H54 (cell line): ENCODE measurements at places on chromosomes 13 and 19.

DNA sequence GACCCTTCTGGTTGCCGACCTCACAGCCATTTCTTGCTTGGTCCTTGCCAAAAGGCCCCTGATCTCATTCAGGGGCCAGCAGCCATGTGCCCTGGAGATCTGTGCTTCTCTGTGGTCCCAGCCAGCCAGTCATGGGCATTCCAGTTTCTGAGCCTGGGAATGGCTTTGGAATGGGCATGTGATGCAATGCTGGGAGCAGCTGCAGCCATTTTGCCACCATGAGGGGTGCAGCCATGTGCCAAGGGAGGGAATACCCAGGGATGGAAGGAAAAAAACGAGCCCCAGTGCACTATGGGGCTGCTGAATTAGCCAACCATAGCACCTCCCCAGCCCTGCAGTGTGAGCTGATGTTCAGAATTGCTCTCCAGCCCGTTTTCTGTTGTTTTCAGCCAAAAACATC is 26.3 kb downstream of the F2RL3 start:
- no peak for DNase-seq

GRCh38 chr19:40633207-40633606 is 32.0 kb downstream of the LTBP4 start:
- DNase-seq: no peak

DNA sequence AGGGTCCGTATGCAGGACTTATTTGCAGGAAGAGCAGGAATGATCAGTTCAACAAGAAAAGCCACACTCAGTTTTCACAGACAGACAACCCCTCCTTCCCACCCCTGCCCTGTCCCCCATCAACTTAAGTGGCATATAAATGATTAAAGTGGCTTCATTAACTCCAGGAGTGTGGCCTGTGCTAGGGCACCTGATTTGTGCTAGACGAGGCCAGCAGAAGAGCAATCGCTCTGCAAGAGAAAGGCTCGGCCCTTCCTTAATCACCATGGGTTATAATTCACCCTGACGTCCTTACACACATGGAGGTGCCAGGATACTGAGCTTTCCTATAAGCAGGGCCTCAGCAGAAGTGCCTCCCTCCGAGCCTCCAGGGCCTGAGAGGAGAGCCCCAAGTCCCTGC is 14.6 kb downstream of the C19orf12 start:
- DNase-seq: no peak

GRCh38 chr13:78045916-78046315 is 127.3 kb upstream of the EDNRB start:
- DNase-seq: no peak

GRCh38 chr13:97280478-97280877 is 58.3 kb downstream of the MBNL2 start:
- no peak for DNase-seq

- DNase-seq: no peak
Observed at GRCh38 chr19:35907377-35907745, 734 bp downstream of the TYROBP start.

DNA sequence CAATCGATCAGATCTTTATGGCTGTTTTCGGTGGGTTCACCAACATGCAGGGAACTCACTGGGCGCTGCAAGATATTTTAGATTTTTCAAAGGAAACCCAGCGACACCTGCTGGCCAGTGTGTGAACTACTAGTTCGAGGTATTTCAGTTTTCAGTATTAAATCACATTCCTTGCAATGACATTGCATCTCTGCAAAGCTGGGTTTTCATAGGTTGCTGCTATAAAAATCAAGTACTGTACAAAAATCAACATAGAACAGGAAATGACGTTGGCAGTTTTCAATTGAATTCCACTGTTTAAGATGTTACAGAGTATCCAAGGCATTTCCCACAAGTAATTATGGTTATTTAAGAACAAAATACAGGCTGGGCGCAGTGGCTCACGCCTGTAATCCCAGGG is 17.6 kb downstream of the LIG1 start:
- DNase-seq: peak; percentile 33

DNA sequence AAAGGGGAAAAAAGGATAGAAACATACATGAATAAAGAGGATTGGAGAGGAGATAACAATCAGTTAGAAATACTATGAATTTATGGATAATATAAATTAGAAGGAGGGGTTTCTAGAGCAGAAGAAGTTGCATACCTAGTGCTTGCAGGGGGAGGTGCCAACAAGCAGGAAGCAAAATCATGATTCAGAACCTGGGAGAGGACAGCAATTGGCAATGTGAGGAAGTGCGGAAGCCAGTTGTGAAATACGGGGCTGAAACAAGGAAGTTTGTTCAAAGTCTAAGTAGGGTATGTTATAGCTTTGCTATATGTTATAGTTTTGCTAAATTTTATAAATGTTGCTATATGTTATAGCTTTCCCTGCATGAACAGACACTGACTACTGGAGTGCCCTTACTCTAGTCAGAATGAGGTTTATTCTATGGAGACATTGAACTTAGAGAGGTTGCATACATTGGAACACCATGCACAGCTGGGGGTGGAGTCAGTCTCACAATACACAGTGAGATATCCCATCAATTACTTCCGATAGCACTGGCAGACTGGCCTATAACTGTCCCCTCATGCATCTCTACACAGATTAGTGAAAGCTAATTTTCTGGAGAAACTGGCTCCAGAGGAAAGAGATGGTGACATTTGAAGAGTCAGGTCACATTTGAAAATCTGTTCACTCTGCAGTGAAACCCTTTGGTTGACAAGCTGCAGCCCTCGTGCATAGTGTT is 92.1 kb downstream of the GPC6 start:
- DNase-seq: no peak

GRCh38 chr13:83386609-83387008 is 495.7 kb downstream of the SLITRK1 start:
- DNase-seq: no peak

GRCh38 chr13:76542176-76542575 is 344.0 kb downstream of the KCTD12 start:
- no peak for DNase-seq

- no peak for DNase-seq
Observed at GRCh38 chr19:3632739-3633558, 6.4 kb upstream of the CACTIN start.

DNA sequence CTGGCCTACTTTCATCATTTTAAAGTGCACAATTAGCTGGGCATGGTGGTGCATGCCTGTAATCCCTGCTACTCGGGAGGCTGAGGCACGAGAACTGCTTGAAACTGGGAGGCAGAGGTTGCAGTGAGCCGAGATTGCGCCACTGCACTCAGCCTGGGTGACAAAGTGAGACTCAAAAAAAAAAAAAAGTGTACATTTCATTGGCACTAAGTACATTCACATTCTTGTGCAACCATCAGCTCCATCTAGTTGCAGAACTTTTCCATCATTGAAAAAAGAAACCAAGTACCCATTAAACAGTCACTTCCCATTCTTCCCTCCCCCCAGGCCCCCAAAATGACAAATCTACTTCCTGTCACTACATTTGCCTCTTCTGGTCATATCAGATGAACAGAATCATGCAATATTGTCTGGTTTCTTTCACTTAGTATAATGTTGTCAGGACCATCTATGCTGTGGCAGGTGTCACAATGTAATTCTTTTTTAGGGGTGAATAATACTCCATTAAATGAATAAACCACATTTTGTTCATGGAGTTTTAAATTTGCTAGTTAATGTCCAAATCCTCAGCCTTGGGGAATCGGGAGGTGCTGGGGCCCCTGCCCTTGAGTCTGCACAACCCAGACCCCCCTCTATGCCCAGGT is 7.4 kb upstream of the SIGLEC11 start:
- no peak for DNase-seq

DNA sequence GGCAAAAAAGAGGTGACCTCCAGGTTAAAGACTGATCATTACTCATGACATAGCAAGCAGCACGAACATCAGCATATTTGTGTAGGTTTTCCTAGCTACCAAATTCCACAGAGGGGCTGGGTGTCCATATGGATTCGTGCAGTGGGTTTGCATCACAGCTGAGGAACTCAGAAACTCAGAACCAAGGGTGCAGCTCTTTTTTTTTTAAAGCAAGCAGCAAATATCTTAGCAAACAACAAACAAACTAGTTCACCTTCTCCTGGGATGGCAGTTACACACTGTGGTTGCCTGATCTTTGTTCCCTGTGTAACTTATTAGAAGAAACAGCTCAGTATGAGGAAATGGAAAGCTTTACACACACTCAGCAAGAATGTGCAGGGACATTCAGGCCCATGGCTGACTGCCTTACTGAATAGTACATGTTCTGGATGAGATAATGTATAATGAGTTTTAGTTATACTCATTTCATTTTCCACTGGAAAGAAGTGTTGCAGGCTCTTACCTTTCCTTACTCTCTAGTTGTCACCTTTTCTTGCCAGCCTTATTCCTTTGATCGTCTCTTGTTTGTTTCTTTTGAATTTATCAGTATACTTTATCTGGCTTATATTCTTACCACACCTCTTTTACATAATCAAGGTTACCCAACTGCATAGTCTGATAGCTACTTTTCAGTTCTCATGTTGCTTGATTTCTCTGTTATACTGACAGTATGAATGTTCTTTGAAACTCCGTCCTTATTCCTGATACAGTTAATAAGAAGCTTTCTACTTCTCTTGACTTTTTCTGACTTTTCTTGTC is 4.3 kb downstream of the NDFIP2 start:
- no peak for DNase-seq

DNA sequence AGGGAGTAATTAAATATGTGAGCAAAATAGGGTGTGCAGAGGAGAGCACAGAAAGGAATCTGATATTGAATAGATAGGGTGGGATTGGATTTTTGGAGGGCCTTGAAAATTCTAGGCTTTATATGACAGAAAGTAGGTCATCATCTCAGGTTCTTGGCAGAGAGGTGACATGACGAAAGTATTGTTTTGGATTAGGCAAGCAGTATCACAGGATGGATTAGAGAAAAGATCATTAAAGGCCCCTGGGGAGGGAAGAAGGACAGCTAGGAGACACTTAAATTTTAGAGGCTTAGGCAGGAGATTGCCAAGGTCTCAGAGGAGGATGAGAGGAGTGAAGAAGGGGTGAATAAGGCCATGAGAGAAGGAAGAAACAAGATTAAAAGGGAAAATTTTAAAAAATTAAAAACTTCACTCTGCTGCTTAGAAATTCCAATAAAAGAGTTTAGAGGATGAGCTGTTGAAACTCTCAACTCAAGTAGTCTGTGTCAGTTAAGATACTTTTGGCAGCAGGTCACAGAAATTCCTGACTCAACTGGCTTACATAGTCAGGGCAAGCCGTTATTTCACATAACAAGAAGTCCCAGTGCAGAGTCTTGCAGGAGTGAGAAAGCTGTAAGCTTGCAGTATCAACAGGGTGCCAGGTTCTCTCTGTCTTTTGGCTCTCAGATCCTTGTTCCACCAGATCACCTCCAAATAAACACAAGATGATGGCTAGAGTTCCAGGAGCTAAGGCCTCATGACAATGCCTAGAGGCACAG is 8.8 kb downstream of the GPC6 start:
- DNase-seq: no peak

DNA sequence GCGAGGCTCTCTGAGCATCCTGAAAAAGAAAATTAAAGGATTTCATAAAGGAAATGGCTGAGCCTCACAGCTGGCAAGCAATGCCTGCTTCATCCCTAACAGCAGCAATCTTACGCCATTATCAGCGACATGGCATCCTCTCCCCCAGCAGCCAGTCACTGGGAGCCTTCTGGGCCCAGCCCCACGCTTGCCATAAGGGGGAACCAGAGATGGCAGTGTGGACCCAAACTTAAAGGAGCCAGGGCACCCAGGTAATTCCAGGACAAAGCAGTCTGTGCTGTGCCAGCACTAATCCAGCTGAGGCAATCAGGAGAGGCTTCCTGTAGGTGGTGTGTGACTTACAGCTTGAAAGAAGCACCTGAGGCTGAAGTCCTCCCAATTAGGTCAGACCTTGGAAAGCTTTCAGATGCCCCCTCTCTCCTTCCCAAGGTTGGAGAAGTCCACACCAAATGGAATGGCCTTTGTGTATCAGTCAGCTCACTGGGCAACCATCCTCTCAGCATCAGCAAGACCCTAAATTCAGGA is 10.3 kb downstream of the VSTM2B start:
- DNase-seq: no peak

GRCh38 chr19:15112385-15112784 is 5.2 kb downstream of the SYDE1 start:
- no peak for DNase-seq

DNA sequence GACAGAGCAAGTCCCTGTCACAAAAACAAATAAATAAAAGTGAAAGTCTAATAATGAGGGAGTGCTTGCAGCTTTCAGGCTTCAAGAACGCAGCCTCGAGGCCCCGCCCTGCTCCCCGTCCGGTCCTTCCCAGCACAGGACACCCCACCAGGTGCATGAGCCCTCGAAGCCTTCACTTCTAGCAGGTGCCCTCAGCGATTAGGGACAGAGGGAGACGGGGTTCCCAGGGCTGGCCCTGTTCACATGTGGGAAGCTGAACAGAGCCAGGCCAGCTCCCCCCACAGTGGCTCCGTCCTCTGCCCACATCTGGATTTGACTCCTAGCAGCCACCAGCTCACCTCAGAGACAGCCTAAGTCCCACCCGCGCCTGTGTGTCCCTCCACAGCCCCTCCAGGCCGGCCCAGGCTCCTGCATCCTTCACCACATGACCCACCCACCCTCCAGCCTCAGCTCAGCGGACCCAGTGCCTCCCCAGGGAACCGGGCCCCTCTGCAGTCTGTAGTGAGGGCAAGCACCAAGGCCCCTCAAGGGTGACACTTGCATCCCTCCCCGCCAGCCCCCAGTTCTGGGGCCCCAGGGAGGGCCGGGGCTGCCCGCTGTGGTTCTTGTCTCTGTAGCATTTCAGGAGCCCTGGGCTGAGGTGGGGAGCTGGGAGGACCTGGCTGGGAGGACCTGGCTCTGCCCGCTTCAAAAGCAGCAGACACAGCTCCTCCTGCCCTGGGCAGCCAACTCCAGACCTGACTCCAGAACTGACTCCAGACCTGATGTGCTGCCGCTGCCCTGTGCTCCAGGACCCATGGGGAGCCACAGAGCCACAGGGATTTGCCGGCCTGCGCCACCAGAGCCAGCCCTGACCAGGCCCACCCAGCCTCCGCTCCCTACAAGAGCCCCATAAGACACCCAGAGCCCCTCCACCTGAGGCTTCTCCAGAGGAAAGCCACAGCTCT is 27.2 kb downstream of the GPX4 start:
- DNase-seq: no peak

GRCh38 chr13:50649211-50649610 is 194.3 kb downstream of the DLEU7 start:
- no peak for DNase-seq

DNA sequence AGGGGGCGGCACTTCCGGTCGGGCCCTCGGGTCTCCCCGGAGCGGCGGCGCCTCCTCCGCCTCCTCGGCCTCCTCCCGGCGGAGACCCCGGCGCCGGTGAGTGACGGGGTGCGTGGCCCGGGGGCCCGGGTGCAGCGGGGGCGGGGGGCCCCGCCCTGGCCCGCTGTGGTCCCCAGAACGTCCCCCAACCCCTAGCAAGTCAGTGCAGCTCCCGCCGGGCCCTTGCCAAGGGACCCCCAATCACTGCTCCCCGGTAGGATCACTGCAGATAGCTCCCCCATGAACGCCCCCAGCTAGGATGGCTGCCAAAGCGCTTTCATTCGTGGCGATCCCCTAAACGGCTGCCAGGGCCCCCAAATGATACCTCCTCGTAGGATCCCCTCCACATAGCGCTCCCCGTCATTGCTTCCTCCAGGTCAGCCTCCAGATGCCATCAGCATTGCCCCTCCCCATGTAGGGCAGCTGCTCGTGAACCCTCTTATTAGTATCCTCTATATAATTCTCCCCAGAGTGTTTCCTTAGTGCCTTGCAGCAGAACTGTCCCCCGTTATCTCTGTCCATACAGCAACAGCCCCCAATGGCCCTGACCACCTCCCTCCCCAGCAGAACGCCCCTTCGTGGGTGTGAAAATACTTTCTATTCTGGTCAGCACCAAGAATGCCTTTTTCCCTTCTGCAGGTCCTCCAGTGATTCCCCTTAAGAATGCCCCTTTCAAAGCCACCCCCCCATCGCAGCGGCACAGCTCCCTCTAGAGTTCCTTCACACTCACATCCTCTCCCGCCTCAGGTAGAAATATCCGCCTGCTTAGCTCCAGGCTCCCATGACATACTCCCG is at the start of gene ZNF865:
Gene ZNF865, plus strand, starts transcription at position 11 of the 834 bp plus-strand sequence. CDS start 7,972 bp downstream, outside the sequence.
- peak; percentile 99 for DNase-seq
